ENCODE measurements at places on chromosomes 16 and 17. TPM values are rescaled to one million over a fixed set of nuclear protein-coding genes. Genes with fewer than 3 reads are reported as not detected.

GGT6 gene
- not detected for total RNA-seq

HOXB6 gene
- total RNA-seq, result 1.1 TPM

FN3K gene
- total RNA-seq, result 2.7 TPM

ATP2A3 gene
- total RNA-seq, result 264 TPM

ZACN gene
- 0.26 TPM for total RNA-seq

SETD1A gene
- total RNA-seq, result 26.4 TPM

PRR15L gene
- total RNA-seq, result not detected

CAMTA2 gene
- total RNA-seq, result 60.6 TPM

TOP3A gene
- 78.4 TPM for total RNA-seq

ABCC6 gene
- not detected for total RNA-seq

PRCD gene
- not detected for total RNA-seq

HSD11B2 gene
- not detected for total RNA-seq

AGRP gene
- total RNA-seq, result not detected

CNTD1 gene
- not detected for total RNA-seq

C16orf89 gene
- not detected for total RNA-seq

RNF227 gene
- 3.9 TPM for total RNA-seq

SBK1 gene
- total RNA-seq, result 3.2 TPM

ANKS4B gene
- total RNA-seq, result not detected

SSTR5 gene
- not detected for total RNA-seq

SPEM3 gene
- not detected for total RNA-seq

TSNAXIP1 gene
- 0.12 TPM for total RNA-seq

KRTAP4-9 gene
- total RNA-seq, result not detected

SLC6A2 gene
- total RNA-seq, result not detected

PABPN1L gene
- total RNA-seq, result not detected

LRRC37A gene
- total RNA-seq, result 2.5 TPM

CDH5 gene
- total RNA-seq, result not detected

TBC1D3C gene
- total RNA-seq, result not detected

All from activated CD8-positive, alpha-beta memory T cell treated with anti-CD3 and anti-CD28 coated beads, Interleukin-2, amount 10 ng/mL, durations not matched to agents 7 days and 5 days (primary cell).